Activated CD4-positive, alpha-beta T cell treated with anti-CD3 and anti-CD28 coated beads for 24 hours (primary cell): ENCODE measurements at places on chromosomes 16 and 17.

DNA sequence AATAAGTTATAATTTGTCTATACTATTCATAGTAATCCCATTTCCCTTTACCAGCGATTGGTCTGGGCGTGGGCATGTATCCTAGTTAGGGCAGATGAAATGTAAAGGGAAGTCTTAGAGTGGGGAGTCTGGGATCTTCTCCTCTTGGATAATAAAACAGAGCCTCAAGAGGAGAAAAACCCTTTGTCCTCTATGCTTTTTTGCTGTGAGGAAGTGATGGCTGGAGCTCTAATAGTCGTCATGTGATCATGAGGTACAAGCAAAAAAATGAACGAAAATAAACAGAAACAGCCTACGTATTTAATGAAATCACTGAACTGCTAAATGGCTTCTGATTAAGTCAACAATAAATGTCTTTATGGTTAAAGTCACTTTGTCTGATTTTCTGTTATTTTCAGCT, 26.8 kb downstream of the EFCAB5 start:
- DNase-seq, result no peak

DNA sequence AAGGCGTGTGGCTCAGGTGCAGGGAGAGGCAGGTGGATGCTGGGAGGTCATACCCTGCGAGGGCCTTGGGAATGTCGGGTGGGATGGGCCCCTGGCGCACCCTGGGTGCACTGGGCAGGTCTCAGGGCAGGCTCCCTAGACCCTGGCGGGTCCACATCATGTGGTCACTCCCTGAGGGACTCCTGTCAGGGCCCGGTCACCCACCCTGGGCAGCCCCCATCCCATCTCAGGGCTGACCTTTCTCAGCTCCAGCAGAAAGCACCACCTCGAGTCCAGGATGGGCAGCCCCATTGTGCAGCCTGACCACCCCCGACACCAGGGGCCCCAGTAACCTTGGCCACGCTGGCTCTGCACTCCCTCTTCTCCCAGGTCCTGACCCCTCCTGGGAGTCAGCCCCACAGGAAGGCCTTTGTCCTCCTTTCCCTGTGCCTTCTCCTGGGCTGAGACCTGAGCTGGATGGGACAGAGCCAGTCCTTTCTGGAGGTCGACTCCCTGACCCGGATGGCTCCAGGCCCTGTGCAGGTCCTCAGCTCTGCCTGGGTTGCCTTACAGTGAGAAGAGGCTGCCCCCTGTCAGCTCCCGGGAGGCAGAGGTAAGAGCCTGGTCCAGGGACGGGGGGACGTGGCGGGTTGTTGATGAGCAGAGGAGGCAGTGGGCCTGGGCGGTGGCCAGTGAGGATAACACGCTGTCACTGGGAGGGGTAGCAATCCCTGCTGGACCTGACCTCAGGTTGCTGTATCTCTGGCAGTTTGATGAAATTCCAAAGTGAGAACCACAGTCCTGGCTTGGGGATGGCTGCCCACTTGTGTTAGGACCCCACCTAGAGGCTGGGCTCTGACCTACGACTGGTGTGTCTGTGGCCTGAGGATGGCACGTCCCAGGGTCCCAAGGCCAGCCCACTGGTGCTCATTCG, 77.9 kb downstream of the GOSR1 start:
- no peak for DNase-seq

- DNase-seq, result no peak
Measured at GRCh38 chr16:66273053-66273452, 93.4 kb upstream of the CDH5 start.

DNA sequence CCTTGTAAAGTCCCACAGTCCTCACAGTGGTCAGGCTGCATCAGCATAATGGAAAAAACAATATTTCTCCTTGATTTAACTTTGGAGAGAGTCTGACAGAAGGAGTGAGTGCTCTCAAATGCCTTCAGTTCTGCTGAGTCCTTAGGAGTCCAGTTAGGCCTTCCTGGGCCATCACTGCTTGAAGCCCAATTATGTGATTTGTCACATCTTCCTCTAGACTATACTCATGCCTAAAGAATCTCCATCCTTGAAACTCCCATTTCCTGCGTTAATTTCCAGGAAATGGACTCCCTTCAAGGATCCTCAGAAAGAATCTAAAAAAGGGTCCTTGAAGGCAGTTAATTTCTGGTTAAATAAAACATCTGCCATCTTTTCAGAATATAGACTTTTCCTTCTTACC, 52.8 kb downstream of the SLFN5 start:
- DNase-seq, result no peak

- DNase-seq, result no peak
Measured at GRCh38 chr16:13594823-13595222, 325.1 kb upstream of the ERCC4 start.

DNA sequence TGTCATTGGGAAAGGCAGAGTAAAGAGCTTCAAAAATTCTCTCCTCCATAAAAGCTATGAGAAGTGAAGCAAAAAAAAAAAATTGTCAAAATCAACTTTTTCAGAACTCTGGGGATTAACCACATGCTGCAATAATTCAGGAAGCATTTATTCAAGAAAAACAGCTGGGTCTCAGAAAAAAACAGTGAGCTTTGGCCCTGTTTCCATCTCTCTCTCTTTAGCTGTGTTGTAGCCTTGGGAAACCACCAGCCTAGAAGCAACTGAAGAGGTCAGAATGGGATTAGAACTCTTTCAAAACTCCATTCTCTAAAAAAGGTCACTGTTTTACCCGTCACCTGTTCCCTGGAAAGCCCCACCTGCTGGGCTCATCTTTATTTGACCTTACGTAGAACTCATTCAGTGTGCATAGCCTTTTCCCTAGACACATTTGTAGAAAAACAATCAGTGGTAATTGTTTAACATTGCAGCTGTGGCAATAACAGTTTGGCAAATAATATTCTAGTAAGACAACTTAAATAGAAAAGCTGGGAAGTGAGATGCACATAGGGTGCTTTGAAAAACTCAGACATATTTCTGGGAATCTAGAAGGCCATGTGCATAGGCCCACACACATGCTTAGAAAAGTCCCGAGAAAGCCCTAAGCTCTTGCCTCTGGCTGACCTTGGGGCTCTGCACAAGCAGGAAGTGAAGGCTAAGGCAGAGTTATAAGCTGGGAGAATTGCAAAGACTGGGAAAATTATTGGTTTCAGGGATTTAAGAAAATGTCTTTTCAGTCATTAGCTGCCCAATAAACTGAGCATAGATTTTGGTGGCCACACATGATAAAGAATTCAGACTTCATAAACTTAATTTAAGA, 18.0 kb downstream of the SLC5A11 start:
- DNase-seq, result no peak

DNA sequence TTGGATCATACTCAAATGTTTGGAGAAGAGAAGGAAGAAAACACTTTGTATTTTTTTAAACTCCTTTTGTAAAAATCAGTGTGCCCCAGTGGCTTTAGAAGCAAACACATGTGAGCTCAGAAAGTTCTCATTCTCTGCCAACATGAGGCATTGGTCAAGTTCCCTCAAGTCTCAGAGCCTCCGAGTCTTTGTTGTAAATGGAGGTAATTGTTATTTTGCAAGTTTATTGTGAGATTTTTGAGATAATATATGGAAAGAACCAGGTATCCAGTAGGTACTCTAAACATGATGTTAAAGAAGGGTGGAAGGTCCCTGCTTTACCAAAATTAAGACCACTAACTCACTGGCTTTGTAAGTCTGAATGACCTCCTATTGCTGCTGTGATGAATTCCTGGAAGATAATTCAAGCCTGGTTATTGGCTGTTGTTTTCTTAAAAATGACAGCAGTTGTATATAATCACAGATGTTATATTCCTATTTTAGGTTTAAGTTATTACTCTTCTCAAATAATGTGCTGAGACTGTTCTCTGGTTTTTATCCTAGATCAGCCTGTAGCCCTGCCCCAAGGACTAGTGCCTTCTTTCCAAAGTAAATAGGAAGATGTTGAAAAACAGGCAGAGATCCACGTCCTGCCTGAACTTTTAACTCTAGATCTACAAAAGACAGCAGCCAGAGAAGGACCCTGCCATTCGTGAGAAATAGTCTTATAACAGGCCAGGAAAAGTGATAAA, 2.4 kb downstream of the HLF start:
- no peak for DNase-seq

GRCh38 chr16:65624666-65625065, 502.8 kb upstream of the CDH11 start:
- no peak for DNase-seq

GRCh38 chr16:52383119-52383518, 163.8 kb downstream of the TOX3 start:
- DNase-seq, result no peak

DNA sequence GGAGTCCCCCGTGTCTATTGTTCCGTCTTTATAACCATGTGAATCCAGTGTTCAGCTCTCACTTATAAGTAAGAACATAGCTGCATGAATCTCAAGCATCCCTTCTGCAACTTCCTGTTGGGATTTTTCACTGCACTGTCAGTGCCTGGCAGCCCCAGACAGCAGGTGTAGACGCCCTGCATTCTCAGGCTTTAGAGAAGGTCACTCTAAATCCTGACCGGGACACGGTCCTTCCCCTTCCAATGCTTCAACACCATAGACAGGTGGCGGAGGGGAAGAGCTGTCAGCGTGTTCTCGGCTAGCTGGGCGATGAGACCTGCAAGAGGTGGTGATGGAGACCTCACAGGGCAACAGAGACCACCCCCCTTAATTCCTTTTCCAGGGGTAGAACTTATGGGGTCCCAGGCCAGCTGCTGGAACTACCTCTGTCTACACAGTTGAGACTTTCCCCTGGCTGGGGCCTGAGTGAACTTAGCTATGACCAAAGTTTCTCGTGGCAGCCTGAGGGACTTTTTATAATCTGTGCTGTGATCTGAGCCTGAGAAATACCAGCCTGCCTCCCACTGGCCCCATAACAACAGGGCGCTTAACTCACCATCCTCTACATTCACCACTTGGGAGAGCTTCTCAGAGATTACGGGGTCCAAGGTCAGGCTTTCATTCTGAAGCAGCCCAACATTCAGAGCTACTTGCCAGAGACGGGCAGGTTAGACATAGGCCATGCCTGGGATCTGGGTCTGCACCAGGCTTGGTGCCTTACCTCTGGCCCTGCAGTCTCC, 143.2 kb upstream of the TNRC6C start:
- DNase-seq, result no peak

DNA sequence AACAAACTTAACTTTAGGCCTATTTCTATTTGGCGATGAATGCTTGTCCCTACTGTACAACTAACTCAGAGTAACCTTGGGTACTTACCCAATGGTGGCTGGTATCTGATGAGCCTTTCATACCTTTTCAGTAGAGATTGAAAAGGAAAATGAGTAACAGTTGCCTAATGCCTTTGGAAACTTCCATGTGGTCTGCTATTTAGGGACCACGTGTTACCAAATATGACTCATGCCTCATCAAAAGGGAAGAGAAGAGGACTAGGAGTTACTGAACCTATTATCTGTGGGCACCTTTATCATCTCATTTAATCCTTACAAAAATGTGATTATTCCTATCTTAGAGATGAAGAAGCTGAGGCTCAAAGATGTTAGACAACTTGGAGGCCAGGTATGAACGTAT, 8.1 kb downstream of the MYOCD start:
- DNase-seq, result no peak

- no peak for DNase-seq
Measured at GRCh38 chr17:34499576-34499975, 79.8 kb upstream of the TMEM132E start.

GRCh38 chr16:89417352-89417751, 73.0 kb downstream of the ANKRD11 start:
- DNase-seq, result no peak

- no peak for DNase-seq
Measured at GRCh38 chr17:40170325-40170724, 6.9 kb upstream of the RAPGEFL1 start.

DNA sequence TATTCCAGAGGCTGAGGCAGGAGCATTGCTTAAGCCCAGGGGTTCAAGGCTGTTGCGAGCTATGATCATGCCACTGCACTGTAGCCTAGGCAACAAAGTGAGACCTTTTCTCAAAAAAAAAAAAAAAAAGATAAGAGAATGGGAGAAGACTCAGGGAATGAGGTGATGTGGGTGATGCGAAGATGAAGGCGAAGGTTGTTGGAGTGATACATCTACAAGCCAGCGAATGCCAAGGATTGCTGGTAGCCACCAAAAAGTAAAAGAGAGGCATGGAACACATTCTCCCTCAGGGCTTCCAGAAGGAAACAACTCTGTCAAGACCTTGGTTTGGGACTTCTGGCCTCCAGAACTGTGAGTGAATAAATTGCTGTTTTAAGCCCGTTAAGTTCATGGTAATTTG, 26.0 kb upstream of the CNEP1R1 start:
- DNase-seq, result no peak

- DNase-seq, result no peak
Measured at GRCh38 chr17:1312261-1312870, 32.9 kb downstream of the TRARG1 start.

DNA sequence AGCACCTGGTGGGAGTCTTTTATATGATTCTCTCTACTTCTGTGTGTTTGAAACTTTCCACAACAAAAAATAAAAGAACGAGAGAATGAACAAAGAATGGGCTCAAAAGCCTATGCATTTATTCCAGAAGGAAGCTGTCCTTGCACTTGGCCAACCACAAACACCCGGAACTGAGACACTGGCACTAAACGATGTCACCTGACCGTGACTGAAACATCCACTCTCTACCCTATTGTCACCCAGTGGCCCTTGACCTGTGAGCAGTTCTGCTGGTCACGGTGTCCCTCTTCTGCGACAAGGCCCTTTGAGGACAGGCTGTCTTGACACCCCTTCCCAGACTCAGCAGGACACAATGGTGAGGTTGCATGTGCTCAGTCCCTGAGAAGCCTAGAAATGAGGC, 56.6 kb downstream of the TEKT5 start:
- no peak for DNase-seq

- no peak for DNase-seq
Measured at GRCh38 chr17:6969323-6969726, 26.5 kb upstream of the ALOX12 start.

- DNase-seq, result no peak
Measured at GRCh38 chr16:81645266-81645694, 133.8 kb upstream of the PLCG2 start.

- DNase-seq, result no peak
Measured at GRCh38 chr16:70801611-70802010, 653 bp upstream of the VAC14 start.

- no peak for DNase-seq
Measured at GRCh38 chr17:70825321-70826125, 656.2 kb downstream of the KCNJ2 start.

DNA sequence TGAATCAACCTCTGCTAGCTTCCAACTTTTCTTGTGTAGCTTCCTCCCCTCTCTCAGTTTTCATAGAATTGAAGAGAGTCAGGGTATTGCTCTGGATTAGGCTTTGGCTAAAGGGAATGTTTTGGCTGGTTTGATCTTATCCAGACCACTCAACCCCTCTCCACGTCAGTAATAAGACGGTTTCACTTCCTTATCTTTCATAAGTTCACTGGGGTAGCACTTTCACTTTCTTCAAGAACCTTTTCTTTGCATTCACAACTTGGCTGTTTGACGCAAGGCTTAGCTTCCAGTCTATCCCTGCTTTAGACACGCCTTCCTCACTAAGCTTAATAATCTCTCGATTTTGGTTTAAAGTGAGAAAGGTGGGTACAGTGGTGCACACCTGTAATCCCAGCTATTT, 29.7 kb upstream of the OR1A2 start:
- no peak for DNase-seq

DNA sequence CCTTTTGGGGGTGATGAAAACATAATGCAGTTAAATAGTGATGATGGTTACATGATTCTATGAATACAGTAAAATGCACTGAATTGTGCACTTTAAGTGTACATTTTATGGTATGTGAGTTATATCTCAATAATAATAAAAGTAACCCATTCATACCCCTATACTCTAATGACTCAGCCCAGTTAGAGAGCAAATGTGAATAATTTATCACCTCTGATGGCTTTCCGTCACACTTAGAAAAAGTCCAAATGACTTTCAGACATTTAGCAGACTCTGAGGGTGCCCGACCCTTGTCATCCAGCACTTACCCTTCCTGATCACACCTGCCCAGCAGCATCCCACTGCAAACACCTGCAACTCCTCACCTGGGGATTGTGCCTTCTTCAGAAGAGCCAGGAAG, 148.1 kb upstream of the MAF start:
- no peak for DNase-seq
